ENCODE measurements at places on chromosomes 12 and 14.

- H3K27me3 ChIP-seq: no peaks in the 10 kb centered on the region
- peak overlapping the region; percentile 51 for H3K27ac ChIP-seq
- DNase-seq: no peak
- peaks cover 31% of the 10 kb centered on the region for H3K36me3 ChIP-seq
These were observed 8.3 kb downstream of the PXN start for GRCh38 chr12:120257041-120257821.

DNA sequence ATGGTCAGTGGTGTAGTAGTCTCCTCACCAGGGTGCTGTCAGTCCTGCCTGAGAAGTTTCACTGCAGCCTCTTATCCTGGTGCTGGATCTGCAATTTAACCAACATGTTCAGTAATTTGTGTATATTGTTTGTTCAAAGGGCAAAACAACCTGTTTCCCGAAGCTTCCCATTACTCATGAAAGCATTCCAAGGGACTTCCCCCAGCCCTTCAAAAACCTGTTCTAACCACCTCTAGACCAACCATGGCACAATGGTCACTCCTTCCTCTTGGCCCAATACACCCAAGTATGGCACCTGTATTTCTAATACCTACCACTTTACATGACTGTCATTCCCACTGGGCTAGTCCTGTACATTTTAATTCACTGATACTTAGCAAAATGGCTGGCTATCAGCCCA lies 12.1 kb downstream of the CKAP4 start:
- H3K27ac ChIP-seq: no peak overlapping the region
- H3K4me3 ChIP-seq: no peak overlapping the region
- no peaks in the 10 kb centered on the region for H3K4me1 ChIP-seq
- peaks cover 21% of the 10 kb centered on the region for H3K36me3 ChIP-seq
- no peaks in the 10 kb centered on the region for H3K27me3 ChIP-seq

DNA sequence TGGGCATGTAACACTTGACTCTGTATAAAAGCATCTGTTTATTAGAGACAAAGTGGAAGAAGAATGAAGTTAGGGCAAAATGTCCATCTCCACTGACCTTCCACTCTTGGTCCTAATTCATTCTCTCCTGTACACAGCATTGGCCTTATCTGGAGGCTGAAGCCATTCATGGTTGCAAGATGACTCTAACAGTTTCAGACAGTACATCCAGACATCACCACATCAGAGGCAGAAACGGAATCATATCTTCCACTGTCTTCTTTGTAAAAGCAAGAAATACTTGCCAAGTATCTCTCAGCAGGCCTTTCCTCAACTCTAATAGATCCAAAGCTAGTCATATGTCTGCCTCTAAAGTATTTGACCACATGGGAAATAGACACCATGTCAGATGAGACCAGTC lies 41.1 kb downstream of the PTHLH start:
- no peak overlapping the region for H3K27ac ChIP-seq
- DNase-seq: no peak
- peaks cover 5% of the 10 kb centered on the region for H3K27me3 ChIP-seq
- no peak overlapping the region for H3K4me3 ChIP-seq
- no peaks in the 10 kb centered on the region for H3K4me1 ChIP-seq

GRCh38 chr14:95275494-95275893 lies 44.2 kb downstream of the CLMN start:
- H3K36me3 ChIP-seq: no peaks in the 10 kb centered on the region
- no peak overlapping the region for H3K27ac ChIP-seq
- H3K4me3 ChIP-seq: no peak overlapping the region
- no peak for DNase-seq

DNA sequence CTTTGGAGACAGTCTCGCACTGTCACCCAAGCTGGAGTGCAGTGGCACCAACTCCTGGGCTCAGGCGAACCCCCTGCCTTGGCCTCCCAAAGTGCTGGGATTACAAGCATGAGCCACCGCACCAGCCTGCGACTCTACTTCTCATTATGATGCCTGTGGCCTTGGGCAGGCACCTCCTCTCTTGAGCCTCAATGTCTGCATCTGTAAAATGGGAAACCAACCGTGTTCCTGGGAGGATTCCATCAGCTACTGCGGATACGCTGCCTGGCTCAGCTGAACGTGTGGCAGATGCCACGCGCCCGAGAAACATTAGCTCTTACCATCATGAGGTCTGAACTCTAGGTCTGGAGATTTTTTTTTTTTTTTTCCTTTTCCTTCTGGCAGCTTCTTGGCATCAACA lies 5.8 kb downstream of the TESC start:
- H3K27me3 ChIP-seq: peaks cover 9% of the 10 kb centered on the region
- no peaks in the 10 kb centered on the region for H3K36me3 ChIP-seq
- no peak for DNase-seq
- H3K4me3 ChIP-seq: no peak overlapping the region
- peaks cover 14% of the 10 kb centered on the region for H3K4me1 ChIP-seq

- no peak overlapping the region for H3K4me3 ChIP-seq
- H3K27me3 ChIP-seq: no peaks in the 10 kb centered on the region
- H3K36me3 ChIP-seq: no peaks in the 10 kb centered on the region
- no peak overlapping the region for H3K27ac ChIP-seq
- peaks cover 11% of the 10 kb centered on the region for H3K4me1 ChIP-seq
- DNase-seq: peak; percentile 89
These were observed 10.5 kb upstream of the JPH4 start for GRCh38 chr14:23588884-23589598.

GRCh38 chr12:82651489-82651888 lies 35.2 kb upstream of the TMTC2 start:
- no peak overlapping the region for H3K4me3 ChIP-seq
- no peaks in the 10 kb centered on the region for H3K36me3 ChIP-seq
- H3K27me3 ChIP-seq: peaks cover 4% of the 10 kb centered on the region
- H3K27ac ChIP-seq: no peak overlapping the region
- no peaks in the 10 kb centered on the region for H3K4me1 ChIP-seq
- no peak for DNase-seq

GRCh38 chr14:36207500-36207899 lies 31.0 kb upstream of the PTCSC3 start:
- no peaks in the 10 kb centered on the region for H3K27me3 ChIP-seq
- no peak overlapping the region for H3K27ac ChIP-seq
- no peaks in the 10 kb centered on the region for H3K4me1 ChIP-seq
- H3K4me3 ChIP-seq: no peak overlapping the region
- no peaks in the 10 kb centered on the region for H3K36me3 ChIP-seq

DNA sequence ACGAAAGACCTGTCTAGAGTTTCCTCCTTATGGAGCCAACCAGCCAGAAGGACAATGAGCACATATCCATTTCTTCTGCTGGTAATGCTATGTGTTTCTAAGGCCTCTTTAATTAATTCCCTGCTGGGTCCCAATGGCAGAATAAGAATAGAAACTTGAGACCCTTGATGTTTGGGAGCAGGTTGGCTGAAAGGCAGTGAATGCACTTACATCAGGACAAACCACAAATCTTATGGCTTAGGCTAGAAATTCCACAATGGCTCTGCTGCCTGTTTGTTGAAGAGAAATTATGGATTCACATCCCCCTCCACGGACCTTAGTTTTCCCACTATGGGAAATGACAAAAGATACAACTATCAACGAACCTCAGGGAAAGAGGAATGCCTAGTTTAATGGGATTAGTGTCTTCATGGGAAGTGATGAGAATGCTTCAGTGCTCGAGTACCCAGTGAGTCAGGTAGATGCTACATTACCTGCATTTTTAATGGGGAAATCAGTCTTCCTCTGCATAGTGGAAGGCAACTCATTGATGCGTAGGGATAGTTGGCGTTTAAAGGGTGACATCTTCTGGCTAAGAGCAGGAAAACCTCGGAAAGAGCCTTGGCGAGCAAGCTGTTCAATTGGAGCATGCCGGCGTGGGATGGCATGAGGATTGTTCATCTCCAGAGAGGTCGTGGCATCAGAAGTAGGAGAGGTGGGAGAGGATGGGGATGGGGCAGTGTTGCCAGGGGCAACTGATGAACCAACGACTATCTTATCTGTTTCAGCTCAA lies 46.5 kb downstream of the PAPLN start:
- H3K36me3 ChIP-seq: peaks cover 62% of the 10 kb centered on the region
- DNase-seq: no peak
- H3K4me1 ChIP-seq: no peaks in the 10 kb centered on the region
- no peaks in the 10 kb centered on the region for H3K27me3 ChIP-seq

GRCh38 chr12:131167334-131167733 lies 213.6 kb downstream of the ADGRD1 start:
- no peak overlapping the region for H3K4me3 ChIP-seq
- no peak overlapping the region for H3K27ac ChIP-seq
- H3K36me3 ChIP-seq: no peaks in the 10 kb centered on the region
- no peaks in the 10 kb centered on the region for H3K4me1 ChIP-seq

Data from CD4-positive, alpha-beta T cell (primary cell).